ENCODE measurements at places on chromosomes 1 and 21.
A peak's percentile ranks its signal among the peaks of the same experiment; 100 is the strongest.

GRCh38 chr1:5622412-5622811 is 369.8 kb downstream of the NPHP4 start:
- no peak for DNase-seq

GRCh38 chr1:47361380-47361779 is 27.8 kb downstream of the CMPK1 start:
- DNase-seq, result no peak

DNA sequence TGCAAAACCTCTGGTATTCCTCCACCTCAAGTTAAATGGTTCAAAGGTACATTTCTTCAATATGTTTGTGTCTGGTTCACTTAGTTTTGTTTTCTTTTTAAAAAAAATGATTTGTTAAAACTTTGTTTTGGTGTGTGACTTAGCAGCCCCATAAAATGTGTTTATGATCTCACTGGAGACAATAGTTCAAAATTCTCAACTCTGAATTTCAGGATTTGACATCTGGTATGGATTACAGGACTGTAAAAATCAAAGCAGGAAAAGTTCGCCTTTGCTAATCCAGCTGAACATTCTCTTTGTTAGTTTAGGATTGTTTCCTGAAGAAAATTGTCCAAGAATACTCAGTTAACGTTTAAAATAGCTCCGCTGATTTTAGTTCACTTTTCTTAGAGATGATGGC is 231.7 kb downstream of the HMCN1 start:
- DNase-seq, result no peak

- peak; percentile 43 for DNase-seq
These were observed 9.3 kb upstream of the CACYBP start for GRCh38 chr1:174990382-174990999.

DNA sequence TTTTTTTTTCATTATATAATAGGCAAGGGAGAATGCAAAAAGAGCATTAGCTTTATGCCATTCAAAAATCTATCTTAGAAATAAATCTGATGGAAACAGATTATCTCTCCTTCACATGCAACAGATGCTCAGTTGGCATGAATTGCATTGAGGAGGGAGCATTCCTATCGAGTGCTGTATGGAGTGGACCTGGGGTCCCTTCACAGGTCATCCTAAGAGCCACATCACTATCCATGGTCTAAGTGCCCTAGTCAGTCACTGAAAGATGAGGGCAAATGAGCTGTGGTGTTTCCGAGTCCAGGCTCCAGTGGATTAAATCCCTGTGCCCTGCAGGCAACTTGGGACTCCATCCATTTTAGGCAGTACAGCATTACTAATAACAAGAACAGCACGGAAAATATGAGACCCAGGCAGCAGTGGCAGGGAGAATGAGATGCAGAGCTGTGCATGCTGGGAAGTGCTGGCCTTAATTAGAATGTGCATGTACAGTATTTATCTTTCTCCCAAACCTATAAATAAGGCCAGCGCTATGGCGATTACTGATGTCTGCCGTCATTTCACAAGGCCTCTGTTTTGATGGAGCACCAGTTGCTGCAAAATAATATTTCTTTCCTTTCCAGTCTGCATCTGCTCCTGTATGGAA is 512.3 kb upstream of the PLXNA2 start:
- DNase-seq, result no peak

GRCh38 chr1:101697072-101697471 is 299.7 kb downstream of the OLFM3 start:
- DNase-seq, result no peak

DNA sequence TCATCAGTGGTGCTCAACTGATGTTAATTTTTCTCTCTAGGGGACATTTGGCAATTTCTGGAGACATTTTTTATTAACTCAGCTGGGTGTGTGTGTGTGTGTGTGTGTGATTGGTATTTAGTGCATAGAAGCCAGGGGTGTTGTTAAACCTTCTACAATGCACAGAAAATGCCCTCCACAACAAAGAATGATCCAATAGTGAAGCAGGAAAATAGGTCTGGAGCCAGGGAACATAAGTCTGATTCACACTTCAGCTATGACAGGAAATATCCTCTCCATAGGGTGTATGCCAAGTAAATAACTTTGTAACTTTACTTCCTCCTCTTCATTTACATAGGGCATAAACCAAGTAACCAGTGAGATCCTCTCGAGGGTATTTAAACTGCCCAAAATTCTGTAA is 25.1 kb upstream of the TMEM61 start:
- DNase-seq, result no peak

GRCh38 chr21:17784604-17785402 is 34.4 kb downstream of the C21orf91 start:
- peak; percentile 24 for DNase-seq

DNA sequence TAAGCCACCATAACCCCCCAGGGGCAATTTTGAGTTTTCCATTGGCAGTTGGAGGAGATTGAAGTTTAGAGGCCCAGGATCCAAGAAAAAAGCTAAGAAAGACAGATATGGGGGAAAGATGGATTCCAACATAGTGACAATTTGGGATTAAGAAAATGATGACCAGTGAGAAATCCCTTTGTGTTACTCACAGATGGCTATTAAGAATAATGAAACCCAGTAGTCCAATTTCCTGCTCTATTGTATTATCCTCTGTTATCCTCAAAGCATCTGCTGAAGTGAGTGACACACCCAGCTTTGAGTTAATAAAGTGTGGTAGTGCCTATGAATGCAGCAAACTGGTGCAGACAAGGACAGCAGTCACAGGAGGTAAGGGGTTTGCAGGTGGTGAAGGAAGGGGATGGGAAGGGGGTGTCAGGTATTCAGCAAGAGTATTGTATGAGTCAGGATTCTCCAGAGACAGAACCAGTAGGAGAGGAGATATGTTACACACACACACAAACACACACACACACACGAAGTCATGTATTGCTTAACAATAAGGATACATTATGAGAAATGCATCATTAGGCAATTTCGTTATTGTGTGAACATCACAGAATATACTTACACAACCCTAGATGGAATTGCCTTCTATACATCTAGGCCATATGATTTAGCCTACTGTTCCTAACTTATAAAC is 112.4 kb upstream of the VANGL1 start:
- DNase-seq, result no peak

- no peak for DNase-seq
These were observed 22.6 kb upstream of the UAP1 start for GRCh38 chr1:162538815-162539431.

GRCh38 chr1:204564835-204565234 is 48.6 kb downstream of the MDM4 start:
- DNase-seq, result no peak

DNA sequence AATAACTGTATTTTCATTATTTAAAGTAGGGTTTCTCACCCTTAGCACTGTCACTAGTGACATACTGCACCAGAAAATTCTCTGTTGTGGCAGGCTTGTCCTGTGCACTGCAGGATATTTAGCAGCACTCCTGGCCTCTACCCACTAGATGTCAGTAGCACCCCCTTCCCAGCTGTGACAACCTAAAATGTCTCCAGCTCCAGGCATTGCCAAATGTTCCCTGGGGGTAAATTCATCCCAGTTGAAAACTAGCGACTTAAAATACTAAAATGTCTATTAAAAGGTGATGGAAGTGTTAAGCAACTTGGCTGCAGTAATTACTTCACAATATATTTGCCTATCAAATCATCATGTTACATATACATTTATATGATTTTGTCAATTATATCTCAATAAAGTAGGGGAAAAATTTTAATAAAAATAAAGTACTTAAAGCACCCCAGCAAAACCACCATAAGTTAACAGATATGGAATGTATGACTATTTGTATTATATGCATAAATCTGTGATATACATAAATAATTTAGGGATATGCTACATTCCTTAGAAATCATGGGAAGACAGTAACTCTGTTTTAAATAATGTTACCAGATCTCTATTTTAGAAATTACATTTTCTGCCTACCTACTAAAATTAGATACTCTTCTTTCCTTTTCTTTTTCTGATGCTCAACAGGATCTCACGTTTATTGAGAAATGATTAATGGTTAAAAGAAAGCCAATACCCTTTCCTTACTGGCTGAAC is 74.6 kb downstream of the ARID4B start:
- DNase-seq, result peak; percentile 73

GRCh38 chr1:115539061-115539460 is 102.7 kb upstream of the VANGL1 start:
- DNase-seq, result no peak

DNA sequence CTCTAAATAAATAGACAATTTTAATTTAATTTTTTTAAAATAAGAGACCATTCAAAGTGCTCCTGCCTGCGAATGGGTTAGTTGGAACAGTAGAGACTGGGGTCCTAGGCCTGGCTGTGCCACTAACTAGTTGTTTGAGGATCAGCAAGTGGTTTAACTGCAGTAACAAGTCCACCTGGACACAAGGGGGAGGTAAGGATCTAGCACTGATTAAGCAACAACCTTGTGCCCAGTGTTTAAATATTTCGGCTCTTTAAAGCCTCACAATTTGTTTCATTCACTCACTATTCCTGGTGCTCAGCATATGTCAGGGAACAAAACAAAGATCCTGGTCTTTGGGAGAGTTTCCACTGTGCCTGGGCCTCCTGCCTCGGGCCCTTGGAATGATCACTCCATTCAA is 1.6 kb upstream of the AGT start:
- DNase-seq, result no peak

DNA sequence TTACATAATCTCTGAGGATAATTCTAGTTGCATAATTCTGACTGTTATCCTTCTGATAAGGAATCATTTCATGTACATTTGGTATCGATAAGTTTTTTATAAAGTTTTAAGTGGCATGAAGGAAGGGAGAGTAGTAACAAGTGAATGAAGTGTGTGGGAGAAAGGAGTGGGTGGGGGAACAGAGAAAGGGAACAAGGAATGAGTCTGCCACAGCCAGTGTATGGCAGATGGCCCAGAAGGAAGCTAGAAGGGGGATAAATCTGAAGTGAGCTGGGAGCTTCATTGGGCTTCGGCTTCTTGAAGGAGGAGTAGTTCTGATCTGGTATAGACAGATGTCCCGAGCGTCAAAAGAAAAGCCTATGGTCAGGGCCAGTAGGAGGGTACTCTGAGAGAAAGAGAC is 18.6 kb downstream of the ZBTB40 start:
- no peak for DNase-seq

DNA sequence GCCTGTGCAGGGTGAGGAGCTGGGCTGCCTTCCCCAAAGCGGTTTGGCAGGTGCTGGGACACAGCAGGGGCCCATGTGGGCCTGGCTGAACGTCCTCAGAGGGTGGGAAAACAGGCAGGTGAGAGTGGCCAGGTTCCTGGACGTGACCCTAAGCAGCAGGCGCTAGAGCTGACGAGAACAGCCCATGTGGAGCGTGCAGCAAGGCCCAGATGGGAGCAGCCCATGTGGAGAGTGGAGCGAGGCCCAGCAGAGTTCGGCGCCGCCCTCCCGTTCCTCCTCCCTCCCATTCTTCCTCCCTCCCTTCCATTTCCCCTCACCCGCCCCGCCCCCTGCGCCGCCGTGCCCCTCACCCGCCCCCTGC is 314.4 kb upstream of the VAMP3 start:
- no peak for DNase-seq

GRCh38 chr1:160779626-160780397 is 16.2 kb upstream of the LY9 start:
- peak; percentile 22 for DNase-seq

All from AML-193 (cell line).